ENCODE measurements at places on chromosomes 11 and 22. TPM values are rescaled to one million over a fixed set of nuclear protein-coding genes. Genes with fewer than 3 reads are reported as not detected.

The UBQLNL gene
- total RNA-seq = not detected

The ASPHD2 gene
- total RNA-seq = 4.1 TPM

The SLC15A3 gene
- not detected for total RNA-seq

DNA sequence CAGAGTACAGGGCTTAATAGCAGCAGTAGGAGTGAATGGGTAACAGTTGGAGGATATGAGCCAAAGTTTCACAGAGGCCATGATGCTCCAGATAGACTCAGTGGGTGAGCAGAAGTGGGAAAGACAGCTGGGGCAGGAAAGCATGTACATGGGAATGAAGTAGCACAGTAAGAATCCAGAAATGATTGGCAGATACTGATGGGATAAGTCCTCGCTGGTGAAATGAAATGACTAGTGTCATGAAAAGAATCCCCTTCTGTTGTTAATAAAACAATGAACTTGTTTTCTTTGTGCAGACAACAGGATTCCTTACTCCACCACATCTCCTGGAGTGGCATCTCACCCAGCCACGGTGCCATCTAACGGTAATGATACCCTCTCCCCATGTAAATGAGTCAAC lies 17.4 kb upstream of the PANX1 start:
- no peak for DNase-seq
- no peak overlapping the region for H3K27ac ChIP-seq
- H3K36me3 ChIP-seq = no peaks in the 10 kb centered on the region
- H3K4me3 ChIP-seq = no peak overlapping the region
- 0 out of 2 replicates have a peak, but pooled peaks cover 5% of the 10 kb centered on the region for H3K27me3 ChIP-seq

DNA sequence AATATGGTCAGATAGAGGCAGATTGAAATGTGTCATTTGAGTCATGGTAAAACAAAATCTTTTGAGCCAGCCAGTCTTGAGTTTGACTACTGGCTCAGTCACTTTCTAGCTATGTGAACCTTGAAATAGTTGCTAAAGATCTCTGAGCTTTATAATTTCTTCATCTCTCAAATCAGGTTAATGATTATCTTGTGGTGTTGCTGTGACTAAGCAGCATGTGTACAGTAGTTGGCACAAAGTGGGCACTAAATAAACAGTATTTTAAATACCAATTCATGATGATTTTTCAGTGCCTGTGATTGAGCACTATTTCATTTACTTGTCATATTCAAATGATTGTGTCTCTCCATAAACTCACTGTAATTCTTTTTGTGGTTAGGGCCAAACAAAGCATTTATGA lies 70.8 kb downstream of the RAB38 start:
- no peaks in the 10 kb centered on the region for H3K27me3 ChIP-seq
- H3K36me3 ChIP-seq = no peaks in the 10 kb centered on the region
- H3K27ac ChIP-seq = no peak overlapping the region
- H3K4me3 ChIP-seq = no peak overlapping the region

The C11orf87 gene
- 0.05 TPM for total RNA-seq

The C22orf15 gene
- total RNA-seq = not detected

The TMEM86A gene
- total RNA-seq = 2.0 TPM

The SOX10 gene
- total RNA-seq = not detected

GRCh38 chr11:74493791-74494630 lies 487 bp upstream of the LIPT2 start:
- H3K27me3 ChIP-seq = no peaks in the 10 kb centered on the region
- peak overlapping the region; percentile 74 for H3K4me3 ChIP-seq

All from HCT116 (cell line).